Erythroblast (primary cell): ENCODE measurements at places on chromosomes 3 and 15.

GRCh38 chr15:94119298-94119811, 112.0 kb upstream of the MCTP2 start:
- no peak for DNase-seq

GRCh38 chr15:90162956-90163355, 38.2 kb upstream of the SEMA4B start:
- DNase-seq, result no peak

- no peak for DNase-seq
Measured at GRCh38 chr15:50231761-50232160, 33.8 kb downstream of the HDC start.

GRCh38 chr15:79653533-79653932, 221.4 kb downstream of the MINAR1 start:
- DNase-seq, result no peak
